Neuronal stem cell (in vitro differentiated cells): ENCODE measurements at places on chromosomes 3 and 15.

GRCh38 chr3:8773941-8774542, 4.6 kb upstream of the OXTR start:
- DNase-seq = no peak

DNA sequence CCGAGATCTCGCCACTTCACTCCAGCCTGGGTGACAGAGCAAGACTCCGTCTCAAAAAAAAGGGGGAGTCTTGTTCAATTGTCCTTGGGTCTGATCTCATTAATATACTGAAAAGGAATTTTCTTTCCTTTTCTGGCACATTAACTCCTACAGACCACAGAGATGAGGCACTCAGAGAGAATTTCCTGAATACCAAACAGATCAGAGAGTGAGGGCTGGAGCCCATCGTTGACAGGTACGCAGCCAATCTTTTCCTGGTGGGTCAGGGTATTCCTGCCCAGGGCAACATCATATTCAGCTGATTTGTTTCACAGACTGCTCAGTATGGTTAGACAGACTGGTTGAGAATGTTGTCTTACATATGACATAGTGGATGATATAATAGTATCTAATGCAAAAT, 82.8 kb upstream of the TNFSF10 start:
- DNase-seq = no peak

- no peak for DNase-seq
Measured at GRCh38 chr3:59334585-59334984, 284.8 kb upstream of the CFAP20DC start.

DNA sequence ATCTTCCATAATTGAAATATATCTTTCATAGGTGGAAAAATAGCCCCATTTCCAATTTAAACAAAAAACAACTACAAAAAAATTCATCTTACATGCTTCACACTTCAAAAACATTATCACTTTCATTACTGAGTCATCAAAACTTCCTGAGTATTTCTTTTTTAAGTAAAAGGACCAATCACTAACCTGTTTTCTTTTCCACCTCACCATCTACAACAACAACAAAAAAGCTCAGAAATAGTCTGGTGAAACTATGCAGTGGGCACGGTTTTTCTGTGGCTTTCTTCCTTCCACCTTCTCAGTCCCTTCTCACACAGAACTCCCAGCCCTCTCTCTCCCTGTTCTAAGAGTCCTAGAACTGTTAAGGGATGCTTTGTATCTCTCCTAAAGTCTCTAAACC, 20.3 kb upstream of the TNIK start:
- DNase-seq = no peak

- DNase-seq = no peak
Measured at GRCh38 chr3:146524961-146525360, 19.4 kb downstream of the PLSCR1 start.
